ENCODE measurements at places on chromosomes 13 and 19.
A peak's percentile ranks its signal among the peaks of the same experiment; 100 is the strongest.

- no peak overlapping the region for H3K27ac ChIP-seq
- no peaks in the 10 kb centered on the region for H3K27me3 ChIP-seq
- H3K4me3 ChIP-seq: no peak overlapping the region
These were observed 8.9 kb upstream of the CCDC9 start for GRCh38 chr19:47247308-47247990.

DNA sequence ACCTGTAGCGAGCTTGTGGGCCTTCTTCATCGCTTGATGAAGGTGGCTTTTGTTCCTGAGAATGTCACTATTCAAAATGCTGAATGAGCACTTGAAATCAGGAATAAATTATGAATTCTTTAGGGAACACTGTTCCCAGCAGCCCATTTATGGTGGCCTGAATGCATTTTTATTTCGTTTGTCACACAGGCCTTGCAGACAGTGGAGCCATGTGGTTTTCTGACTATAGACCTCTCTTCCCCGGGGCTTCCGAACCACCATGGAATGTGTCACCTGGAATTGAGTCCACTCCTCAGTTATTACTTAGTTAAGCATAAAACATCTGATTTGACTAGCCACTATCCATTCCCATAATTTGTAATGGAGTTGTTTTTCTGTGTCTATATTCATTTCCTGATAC, 396.9 kb downstream of the IRS2 start:
- peaks cover 3% of the 10 kb centered on the region for H3K4me1 ChIP-seq
- no peak for DNase-seq
- no peak overlapping the region for H3K27ac ChIP-seq
- H3K27me3 ChIP-seq: no peaks in the 10 kb centered on the region

DNA sequence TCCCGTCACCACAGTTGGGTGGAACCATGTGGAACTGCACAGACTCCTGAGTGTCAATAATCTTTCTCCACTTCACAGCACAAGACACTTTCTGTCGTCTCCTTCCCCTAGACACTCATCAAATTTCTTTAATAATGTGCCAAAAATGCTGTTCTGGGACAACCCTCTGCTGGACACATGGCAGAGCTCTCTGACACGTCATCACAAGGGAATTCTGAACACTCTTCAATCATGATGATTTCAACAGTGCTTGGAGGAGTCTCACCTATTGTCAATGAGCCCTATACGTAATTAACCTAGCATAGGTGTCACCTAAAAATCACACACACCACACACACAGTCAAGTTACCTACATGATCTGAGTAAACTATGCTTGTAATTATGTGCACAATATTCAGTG, 141.3 kb downstream of the STOML3 start:
- H3K27me3 ChIP-seq: no peaks in the 10 kb centered on the region
- no peak overlapping the region for H3K27ac ChIP-seq
- no peak overlapping the region for H3K4me3 ChIP-seq
- no peaks in the 10 kb centered on the region for H3K4me1 ChIP-seq
- no peaks in the 10 kb centered on the region for H3K36me3 ChIP-seq

DNA sequence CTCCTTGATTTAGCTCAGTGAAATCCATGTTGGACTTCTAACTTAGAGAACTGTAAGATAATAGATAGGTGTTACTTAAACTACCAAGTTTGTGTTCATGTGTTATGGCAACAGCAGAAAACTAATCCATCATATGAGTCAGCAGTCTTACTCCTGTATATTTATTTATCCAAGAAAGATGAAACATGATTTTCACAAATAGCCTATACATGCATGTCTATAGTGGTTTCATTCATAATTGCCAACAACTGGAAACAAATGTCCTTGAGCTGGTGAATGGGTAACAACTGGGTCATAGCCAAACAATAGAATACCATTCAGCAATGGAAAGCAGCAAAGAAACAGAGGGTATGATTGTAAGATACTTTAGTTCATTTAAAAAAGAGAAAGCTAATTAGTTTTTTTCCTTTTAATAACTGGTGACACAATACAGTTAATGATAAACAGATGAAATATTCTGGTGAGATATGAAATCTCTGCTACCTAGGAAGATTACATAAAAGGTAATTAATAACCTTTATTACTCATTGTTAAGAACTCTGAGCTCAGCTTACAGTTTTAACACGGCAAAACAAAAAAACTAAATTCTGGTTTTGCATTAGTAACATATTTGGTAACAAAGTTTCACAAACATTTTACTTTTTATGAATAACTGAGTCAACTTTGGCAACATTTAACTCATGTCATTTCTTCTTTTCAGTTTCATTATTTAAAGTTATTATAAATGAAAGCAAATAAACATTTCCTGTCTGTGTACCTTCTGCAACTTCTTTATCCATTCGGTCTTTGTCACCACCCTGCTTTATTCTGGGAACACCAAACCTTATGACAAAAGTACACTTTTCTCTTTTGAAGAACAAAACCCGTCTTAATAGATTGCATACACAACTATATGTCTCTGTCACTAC, 181.3 kb downstream of the LIG4 start:
- H3K27me3 ChIP-seq: no peaks in the 10 kb centered on the region
- no peak overlapping the region for H3K4me3 ChIP-seq
- peak; percentile 2 for DNase-seq

- H3K27me3 ChIP-seq: no peaks in the 10 kb centered on the region
- no peak for DNase-seq
- no peak overlapping the region for H3K4me3 ChIP-seq
- H3K36me3 ChIP-seq: no peaks in the 10 kb centered on the region
- no peaks in the 10 kb centered on the region for H3K4me1 ChIP-seq
These were observed 63.0 kb downstream of the ZNF208 start for GRCh38 chr19:21947775-21948174.

DNA sequence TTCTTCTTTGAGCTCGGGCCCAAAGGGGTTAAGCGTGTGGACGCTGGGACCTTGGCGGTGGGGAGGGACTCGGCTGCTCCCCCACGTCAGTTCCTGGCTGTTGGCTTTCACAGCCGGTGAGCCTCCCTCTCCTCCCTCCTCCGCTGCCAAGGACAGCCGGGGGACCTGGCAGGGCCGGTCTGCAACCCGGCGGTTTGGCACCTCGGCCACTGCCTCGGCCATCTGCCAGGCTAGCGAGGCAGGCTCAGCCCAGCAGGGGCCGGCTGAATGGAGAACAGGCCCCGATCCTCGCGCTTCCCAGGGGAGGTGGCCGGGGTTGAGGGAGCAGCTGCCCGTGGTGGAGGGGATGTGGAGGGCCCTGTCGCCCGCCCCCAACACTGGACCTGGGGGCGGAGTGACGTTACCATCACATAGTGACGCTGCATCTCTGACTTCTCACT, 5.0 kb downstream of the TLE5 start:
- peak overlapping the region; percentile 29 for H3K4me3 ChIP-seq
- H3K27me3 ChIP-seq: no peaks in the 10 kb centered on the region
- H3K4me1 ChIP-seq: peaks cover 52% of the 10 kb centered on the region
- DNase-seq: no peak

DNA sequence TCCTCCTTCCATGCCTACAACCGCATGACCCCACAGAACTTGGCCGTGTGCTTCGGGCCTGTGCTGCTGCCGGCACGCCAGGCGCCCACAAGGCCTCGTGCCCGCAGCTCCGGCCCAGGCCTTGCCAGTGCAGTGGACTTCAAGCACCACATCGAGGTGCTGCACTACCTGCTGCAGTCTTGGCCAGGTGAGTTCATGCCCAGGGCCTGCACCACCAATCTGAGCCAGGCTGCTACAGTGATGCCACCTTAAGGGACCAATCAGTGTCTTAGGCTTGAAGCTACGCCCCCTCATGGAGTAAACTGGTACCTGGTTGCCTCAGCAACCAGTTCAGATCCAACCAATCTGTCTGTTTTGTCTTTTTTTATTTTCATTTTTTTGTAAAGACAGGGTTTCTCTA, 5.2 kb downstream of the SYDE1 start:
- peaks cover 13% of the 10 kb centered on the region for H3K4me1 ChIP-seq
- no peak overlapping the region for H3K27ac ChIP-seq
- no peak overlapping the region for H3K4me3 ChIP-seq
- H3K36me3 ChIP-seq: peaks cover 86% of the 10 kb centered on the region
- no peak for DNase-seq
- H3K27me3 ChIP-seq: no peaks in the 10 kb centered on the region

DNA sequence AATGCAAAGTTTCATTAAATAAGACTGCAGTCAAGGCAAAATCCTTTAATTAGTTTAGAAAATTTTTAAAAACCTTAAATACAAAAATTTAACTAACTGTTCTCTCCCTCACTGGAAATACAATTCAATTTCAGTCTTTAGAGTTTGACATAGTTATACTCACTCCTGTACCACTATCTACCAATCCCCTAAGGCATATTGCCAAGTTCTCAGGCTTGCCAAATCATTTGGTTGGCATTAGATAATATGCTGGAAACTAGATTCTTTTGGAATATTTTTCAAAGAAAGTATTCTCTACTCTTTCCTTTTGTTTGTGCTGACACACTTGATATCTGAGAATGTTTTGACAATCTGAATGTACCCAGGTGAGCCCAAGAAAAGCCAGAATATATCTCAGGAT, 77.2 kb downstream of the TSC22D1 start:
- no peak for DNase-seq
- no peak overlapping the region for H3K4me3 ChIP-seq
- H3K27me3 ChIP-seq: no peaks in the 10 kb centered on the region
- H3K4me1 ChIP-seq: peaks cover 9% of the 10 kb centered on the region

- H3K36me3 ChIP-seq: no peaks in the 10 kb centered on the region
- H3K4me3 ChIP-seq: no peak overlapping the region
- no peak for DNase-seq
- H3K4me1 ChIP-seq: peaks cover 1% of the 10 kb centered on the region
- H3K27me3 ChIP-seq: no peaks in the 10 kb centered on the region
These were observed 239.4 kb downstream of the DCLK1 start for GRCh38 chr13:35891507-35892441.

GRCh38 chr19:27742041-27742440, 1470.9 kb downstream of the UQCRFS1 start:
- no peaks in the 10 kb centered on the region for H3K4me1 ChIP-seq
- no peaks in the 10 kb centered on the region for H3K36me3 ChIP-seq
- DNase-seq: no peak
- no peak overlapping the region for H3K4me3 ChIP-seq
- no peak overlapping the region for H3K27ac ChIP-seq

GRCh38 chr13:30394751-30395191, 27.5 kb upstream of the UBE2L5 start:
- peaks cover 3% of the 10 kb centered on the region for H3K4me1 ChIP-seq
- H3K36me3 ChIP-seq: no peaks in the 10 kb centered on the region
- DNase-seq: peak; percentile 43
- H3K4me3 ChIP-seq: no peak overlapping the region
